ENCODE measurements at places on chromosomes 11 and 22. TPM values are rescaled to one million over a fixed set of nuclear protein-coding genes. Genes with fewer than 3 reads are reported as not detected.

The MYO7A gene
- 11.6 TPM for total RNA-seq

The GLYATL2 gene
- total RNA-seq, result 0.83 TPM

The C11orf97 gene
- total RNA-seq, result not detected

The DDX10 gene
- 18.8 TPM for total RNA-seq

The EXPH5 gene
- 0.44 TPM for total RNA-seq

The IL18 gene
- total RNA-seq, result not detected

The FBLN1 gene
- total RNA-seq, result 184 TPM

The MS4A1 gene
- total RNA-seq, result not detected

DNA sequence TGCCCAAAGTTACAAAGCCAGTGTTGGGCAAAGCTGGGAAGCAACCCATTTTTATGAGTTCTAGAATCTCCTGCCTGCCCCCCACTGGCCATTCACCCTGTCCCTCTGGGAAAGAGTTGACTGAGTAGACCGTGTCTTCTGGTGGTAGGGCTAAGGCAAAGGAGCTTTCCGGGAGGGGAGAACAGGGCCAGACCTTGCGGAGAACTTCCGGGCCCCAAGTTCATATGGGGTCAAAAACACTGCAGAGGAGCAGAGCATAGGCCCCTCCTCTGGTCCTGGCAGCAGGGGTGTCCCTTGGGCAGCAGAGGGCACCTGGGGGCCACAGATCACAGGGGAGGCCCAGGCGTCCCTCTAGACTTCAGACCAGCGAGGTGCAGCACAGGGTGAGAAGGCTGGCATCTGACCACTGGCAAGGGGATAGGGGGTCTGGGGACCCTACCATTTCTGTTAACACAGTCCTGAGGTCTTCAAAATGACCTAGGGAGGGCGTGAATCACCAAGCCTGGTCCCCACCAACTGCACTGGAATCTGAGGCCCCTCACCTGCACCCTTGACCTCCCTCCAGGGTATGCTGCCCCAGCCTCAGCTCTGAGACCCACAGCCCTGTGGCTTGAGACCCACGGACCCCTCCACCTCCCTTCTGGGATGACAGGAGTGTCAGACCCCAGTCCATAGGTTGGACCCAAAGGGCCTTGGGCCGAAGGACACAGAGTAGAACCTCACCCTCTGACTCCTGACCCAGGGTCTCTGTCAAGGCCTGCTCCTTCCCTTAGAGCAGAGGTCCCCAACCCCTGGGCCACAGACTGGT lies 1.3 kb upstream of the ARAP1 start:
- DNase-seq, result no peak
- H3K27me3 ChIP-seq, result peaks cover 18% of the 10 kb centered on the region
- H3K4me1 ChIP-seq, result peaks cover 7% of the 10 kb centered on the region
- peaks cover 5% of the 10 kb centered on the region for H3K36me3 ChIP-seq
- H3K27ac ChIP-seq, result no peak overlapping the region
- no peak overlapping the region for H3K4me3 ChIP-seq

DNA sequence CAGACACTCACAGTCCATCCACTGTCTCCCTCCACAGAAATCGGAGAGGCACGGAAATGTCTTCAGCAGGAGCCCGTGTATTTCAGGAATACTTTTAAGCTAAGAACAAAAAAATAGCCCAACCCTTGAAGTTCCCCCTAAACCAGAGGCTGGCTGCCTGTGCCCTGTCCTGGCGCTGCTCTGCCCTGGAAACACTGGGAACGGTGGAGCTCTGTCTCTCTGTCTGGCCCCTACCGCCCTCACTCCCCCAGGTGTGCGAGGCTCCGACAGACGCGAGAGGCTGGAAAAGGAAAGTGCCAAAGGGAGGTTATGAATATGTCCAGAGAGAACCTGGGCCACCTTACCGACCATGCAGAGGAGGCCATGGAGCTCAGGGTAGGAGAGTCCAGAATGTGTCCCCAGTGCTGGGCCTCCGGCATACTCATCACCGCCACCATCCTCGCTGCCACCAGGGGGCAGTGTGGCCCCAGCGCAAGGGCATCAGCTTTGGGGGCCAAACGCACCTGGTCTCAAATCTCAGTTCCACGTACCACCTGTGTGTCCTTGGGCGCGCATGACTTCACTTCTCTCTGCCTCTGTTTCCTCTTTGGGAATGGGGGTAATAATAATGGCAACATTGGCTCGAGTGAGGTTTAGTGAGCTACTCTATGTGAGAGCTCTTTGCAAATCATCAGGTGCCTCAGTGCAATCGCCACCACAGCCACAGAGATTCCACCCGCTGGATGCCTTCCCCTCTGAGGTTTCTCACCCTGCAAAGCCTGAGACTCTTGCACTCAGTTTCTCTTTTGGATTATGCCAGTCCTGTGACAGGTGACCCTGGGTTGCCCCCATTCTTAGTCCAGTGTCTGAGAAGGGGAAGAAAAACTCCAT lies 10.4 kb upstream of the SLCO2B1 start:
- peaks cover 1% of the 10 kb centered on the region for H3K27me3 ChIP-seq
- no peak overlapping the region for H3K4me3 ChIP-seq
- H3K36me3 ChIP-seq, result peaks cover 5% of the 10 kb centered on the region
- no peak overlapping the region for H3K27ac ChIP-seq
- H3K4me1 ChIP-seq, result no peaks in the 10 kb centered on the region

DNA sequence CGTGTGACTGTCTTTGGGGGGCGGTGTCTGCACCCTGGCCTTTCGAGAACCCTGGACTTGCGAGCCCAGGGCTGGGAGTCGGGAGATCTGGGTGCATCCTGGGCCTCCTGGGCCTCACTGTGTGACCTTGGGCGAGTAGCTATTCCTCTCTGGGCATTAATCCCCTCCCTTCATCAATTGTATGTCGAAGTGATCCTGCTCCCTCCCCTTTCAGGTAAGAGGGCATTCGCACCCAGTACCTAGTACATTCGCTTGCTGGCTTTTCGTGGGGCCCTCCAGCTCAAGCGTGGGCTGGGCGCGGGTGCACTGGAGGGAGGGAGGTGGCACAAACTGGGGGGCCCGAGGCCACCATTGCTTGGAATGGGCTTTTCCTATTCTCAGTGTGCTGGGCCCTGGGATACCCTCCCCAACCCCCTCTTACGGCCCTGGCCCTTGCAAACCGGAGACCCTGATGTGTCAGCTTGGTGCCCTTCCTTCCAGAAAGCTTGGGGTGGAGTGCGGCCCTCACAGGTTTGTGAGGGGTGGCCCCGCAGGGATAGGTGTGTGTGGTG lies 530 bp downstream of the USP35 start:
- peaks cover 28% of the 10 kb centered on the region for H3K4me1 ChIP-seq
- peaks cover under 1% of the 10 kb centered on the region for H3K36me3 ChIP-seq
- no peak for DNase-seq
- peak overlapping the region; percentile 93 for H3K4me3 ChIP-seq
- no peak overlapping the region for H3K27ac ChIP-seq
- H3K27me3 ChIP-seq, result peaks cover 15% of the 10 kb centered on the region

- no peaks in the 10 kb centered on the region for H3K36me3 ChIP-seq
- no peak overlapping the region for H3K27ac ChIP-seq
- H3K4me3 ChIP-seq, result no peak overlapping the region
- peaks cover 11% of the 10 kb centered on the region for H3K27me3 ChIP-seq
These were observed 12.0 kb downstream of the KCNQ1OT1 start for GRCh38 chr11:2687782-2688191.

GRCh38 chr11:111443640-111444039 lies 64.6 kb upstream of the POU2AF1 start:
- H3K4me3 ChIP-seq, result no peak overlapping the region
- peaks cover 14% of the 10 kb centered on the region for H3K4me1 ChIP-seq
- H3K27me3 ChIP-seq, result peaks cover 4% of the 10 kb centered on the region
- no peak for DNase-seq

DNA sequence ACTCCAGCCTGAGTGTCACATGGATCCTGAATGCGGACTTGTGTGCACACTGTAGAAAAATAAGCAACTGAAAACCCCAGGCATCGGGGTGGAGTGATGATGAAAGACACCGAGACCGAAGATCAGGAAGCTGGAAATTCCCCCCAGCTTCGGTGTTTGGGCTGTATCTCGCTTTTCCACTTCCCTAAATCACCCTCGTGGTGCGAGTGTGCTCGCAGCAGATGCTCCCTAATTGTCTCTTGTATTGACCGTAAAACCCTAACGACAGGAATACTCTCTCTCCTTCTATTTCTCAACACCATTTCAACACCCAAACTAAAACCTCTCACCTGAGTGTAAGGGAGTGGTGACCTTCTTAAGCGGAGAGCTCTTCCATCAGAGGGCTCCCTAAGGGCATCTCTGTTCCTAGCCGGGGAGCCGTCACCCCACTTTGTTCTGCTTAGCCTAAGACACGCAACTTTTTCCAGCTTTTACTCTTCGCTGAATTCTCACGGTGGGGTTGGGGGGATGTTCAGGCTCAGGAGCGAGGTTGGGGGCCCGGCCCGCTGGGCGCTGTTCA lies 635 bp upstream of the GRK3 start:
- no peak overlapping the region for H3K27ac ChIP-seq
- peak overlapping the region; percentile 87 for H3K4me3 ChIP-seq
- H3K27me3 ChIP-seq, result peaks cover 7% of the 10 kb centered on the region
- H3K36me3 ChIP-seq, result no peaks in the 10 kb centered on the region

- H3K27ac ChIP-seq, result no peak overlapping the region
- peaks cover 5% of the 10 kb centered on the region for H3K4me1 ChIP-seq
- H3K36me3 ChIP-seq, result no peaks in the 10 kb centered on the region
- peak; percentile 13 for DNase-seq
- H3K4me3 ChIP-seq, result no peak overlapping the region
These were observed 92.8 kb upstream of the KCNQ1OT1 start for GRCh38 chr11:2792381-2793250.

DNA sequence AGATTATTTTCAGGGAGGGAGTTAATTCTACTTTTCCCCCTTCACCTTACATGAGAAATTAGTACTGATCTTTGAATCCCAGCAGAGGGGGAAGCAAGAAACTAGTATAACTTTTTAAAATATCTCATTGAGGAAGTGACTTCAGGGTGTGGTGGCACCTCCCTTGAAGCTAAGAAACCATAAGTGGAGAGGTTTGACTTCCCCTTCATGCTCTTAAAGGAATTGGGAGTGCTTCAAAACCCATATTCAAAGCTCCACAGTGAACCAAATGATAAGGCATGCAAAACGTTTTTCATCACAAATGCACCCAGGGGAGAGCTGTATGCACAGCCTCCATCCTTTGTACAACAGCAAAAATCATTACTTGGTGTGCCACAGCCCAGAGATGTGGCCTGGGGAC lies 540 bp downstream of the MS4A14 start:
- DNase-seq, result no peak
- no peaks in the 10 kb centered on the region for H3K36me3 ChIP-seq
- H3K4me1 ChIP-seq, result no peaks in the 10 kb centered on the region

GRCh38 chr11:67613313-67613959 lies 6.7 kb downstream of the NDUFV1 start:
- DNase-seq, result no peak
- no peak overlapping the region for H3K27ac ChIP-seq
- no peaks in the 10 kb centered on the region for H3K4me1 ChIP-seq
- H3K27me3 ChIP-seq, result peaks cover 6% of the 10 kb centered on the region
- H3K36me3 ChIP-seq, result no peaks in the 10 kb centered on the region

DNA sequence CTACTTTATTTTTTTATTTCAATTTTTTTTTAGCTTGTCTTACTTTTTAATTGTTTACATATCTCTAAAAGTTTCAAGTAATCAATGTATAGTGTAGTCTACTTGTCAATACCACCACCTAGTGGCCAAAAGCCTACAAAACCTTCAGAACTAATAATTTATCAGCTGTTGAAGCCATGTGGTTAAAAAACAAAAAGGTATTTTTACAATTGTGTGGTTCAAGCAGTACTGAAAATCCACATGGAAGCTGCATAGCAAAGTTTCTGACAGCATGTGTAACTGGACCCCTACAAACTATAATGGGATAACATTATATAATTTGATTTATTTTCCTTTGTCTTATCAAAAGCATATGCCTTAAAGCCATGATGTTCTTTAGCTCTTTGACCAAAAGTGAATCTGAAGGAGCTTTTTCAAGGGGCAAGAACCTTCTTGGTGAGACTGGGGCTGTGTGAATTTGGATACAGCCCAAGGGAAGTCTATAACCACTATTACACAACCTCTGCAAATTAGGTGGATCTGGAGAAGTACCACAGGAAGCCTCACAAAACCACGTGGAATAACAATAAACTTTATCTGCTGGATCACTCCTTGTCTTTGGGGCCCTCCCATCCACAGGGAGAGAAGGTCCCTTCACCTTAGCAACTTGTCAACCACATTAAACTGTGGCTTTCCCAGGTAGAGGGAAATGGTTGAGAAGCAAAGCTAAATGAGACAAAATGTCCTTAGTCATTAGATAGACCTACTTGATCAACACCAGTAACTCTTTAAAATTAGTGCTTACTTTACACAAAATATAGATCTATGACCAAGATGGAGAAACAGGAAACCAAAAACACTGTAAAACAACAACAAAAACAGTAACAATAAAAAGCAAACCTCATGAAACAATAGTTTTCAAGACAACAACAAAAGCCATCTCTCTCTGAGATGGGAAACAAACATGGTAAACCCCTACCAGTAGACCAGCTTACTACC lies 9.9 kb downstream of the NARS2 start:
- no peaks in the 10 kb centered on the region for H3K36me3 ChIP-seq
- peaks cover 7% of the 10 kb centered on the region for H3K4me1 ChIP-seq
- H3K4me3 ChIP-seq, result no peak overlapping the region
- H3K27me3 ChIP-seq, result no peaks in the 10 kb centered on the region
- DNase-seq, result no peak
- H3K27ac ChIP-seq, result peak overlapping the region; percentile 3

- DNase-seq, result no peak
- no peaks in the 10 kb centered on the region for H3K36me3 ChIP-seq
- H3K27me3 ChIP-seq, result peaks cover 6% of the 10 kb centered on the region
- H3K4me3 ChIP-seq, result no peak overlapping the region
- H3K27ac ChIP-seq, result no peak overlapping the region
These were observed 40.5 kb downstream of the IGLL5 start for GRCh38 chr22:22927888-22928665.

- no peaks in the 10 kb centered on the region for H3K27me3 ChIP-seq
- no peaks in the 10 kb centered on the region for H3K36me3 ChIP-seq
- H3K27ac ChIP-seq, result no peak within 1 kb of the TSS
- peak within 1 kb of the TSS; percentile 83 for H3K4me3 ChIP-seq
- H3K4me1 ChIP-seq, result no peaks in the 10 kb centered on the region
These were observed at the start of gene BCO2 for GRCh38 chr11:112174789-112175598. TSS of gene BCO2 (plus strand) at chr11:112175512. CDS start at chr11:112175602, 90 bp downstream.

- H3K4me3 ChIP-seq, result no peak overlapping the region
- peaks cover 3% of the 10 kb centered on the region for H3K27me3 ChIP-seq
- DNase-seq, result peak; percentile 79
- H3K36me3 ChIP-seq, result no peaks in the 10 kb centered on the region
These were observed 5.9 kb downstream of the LMNTD2 start for GRCh38 chr11:554428-555226.

GRCh38 chr11:77468527-77468926 lies 5.4 kb downstream of the PAK1 start:
- H3K27me3 ChIP-seq, result peaks cover 4% of the 10 kb centered on the region
- no peak for DNase-seq
- peak overlapping the region; percentile 4 for H3K27ac ChIP-seq
- peaks cover 43% of the 10 kb centered on the region for H3K4me1 ChIP-seq

- no peak overlapping the region for H3K27ac ChIP-seq
- no peak for DNase-seq
- no peak overlapping the region for H3K4me3 ChIP-seq
These were observed 94.8 kb upstream of the APOA1 start for GRCh38 chr11:116932181-116932580.

- no peak for DNase-seq
- no peak overlapping the region for H3K27ac ChIP-seq
- H3K4me1 ChIP-seq, result peaks cover 41% of the 10 kb centered on the region
- no peak overlapping the region for H3K4me3 ChIP-seq
- peaks cover 10% of the 10 kb centered on the region for H3K27me3 ChIP-seq
These were observed 104.7 kb downstream of the NAV2 start for GRCh38 chr11:19817265-19817851.

All from glutamatergic neuron (in vitro differentiated cells).